ENCODE measurements at places on chromosomes 6 and 20.

DNA sequence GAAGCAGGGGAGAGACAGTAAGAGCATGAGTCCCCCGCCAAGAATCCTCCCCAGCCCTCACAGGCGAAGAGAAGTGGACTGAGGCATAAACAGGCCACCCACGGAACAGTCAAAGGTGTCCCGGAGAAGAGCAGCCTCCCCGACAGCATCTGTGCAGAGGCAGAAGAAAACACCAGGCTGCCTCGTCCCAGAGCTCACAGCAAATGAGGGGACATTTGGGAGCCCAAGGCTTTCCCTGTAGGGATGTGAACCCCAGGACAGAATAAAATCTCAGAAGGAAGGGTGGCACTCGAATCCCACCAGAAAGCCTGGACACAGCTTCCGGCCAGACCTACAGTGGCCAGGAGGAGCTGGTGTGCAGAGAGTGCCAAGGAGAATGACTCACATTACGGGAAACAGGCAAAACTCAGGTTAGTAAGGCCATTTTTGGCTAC is 90.4 kb downstream of the DLL1 start:
- no peak for DNase-seq

DNA sequence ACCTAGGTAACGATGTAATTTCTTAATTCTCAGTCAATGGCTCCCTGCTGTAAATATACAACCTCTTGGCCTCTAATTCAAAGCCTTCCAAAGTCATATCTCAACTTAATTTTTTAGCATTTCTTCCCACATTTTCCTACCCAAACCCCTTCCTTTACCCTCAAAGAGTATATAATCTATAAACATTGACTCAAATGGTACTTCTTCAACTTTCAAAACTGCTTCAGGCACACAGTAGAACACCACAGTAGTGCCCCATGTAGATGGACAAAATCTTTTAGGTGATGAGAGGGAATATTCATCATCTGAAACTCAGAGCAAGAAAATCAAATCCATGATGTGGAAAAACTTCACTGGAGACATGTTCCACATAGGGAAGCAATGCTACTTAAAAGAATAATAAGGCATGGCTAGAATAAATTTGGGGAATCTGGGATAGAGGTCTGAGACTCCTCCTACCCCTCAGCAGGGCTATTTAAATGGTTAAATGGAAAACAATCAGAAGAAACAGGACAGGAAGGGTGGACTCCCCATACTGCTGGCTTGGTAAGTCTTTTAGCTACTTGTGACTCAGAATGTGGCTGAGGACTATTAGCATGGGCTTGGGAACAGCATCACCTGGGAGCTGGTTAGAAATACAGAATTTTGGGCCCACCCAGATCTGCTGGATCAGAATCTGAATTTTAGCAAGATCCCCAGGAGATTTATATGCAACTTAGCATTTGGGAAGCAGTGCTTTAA is 6.4 kb downstream of the SLC22A2 start:
- DNase-seq = no peak

GRCh38 chr20:36573798-36574365 is 485 bp downstream of the TGIF2 start:
- DNase-seq = peak; percentile 51

DNA sequence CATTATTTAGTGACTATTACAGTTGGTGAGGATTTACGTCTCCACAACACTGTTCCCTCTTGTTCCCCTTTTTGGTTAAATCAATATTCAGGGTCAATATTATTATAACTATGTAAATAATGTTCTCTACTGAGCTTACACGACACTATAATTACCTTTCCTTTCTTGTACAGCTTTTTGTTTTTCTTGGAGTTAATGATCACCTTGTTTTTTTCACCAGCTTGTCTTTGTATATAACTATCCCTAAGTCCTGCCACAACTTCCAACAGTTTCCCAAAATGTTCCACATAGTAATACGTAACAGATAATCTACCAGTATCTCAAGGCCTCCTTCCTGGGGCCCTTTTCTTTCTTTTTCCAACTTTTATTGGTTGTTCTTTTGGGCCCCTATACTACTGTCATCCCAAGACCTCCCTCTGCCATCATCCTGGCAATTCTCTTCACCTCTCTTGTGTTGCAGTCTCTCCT is 142.0 kb upstream of the SOX4 start:
- no peak for DNase-seq

DNA sequence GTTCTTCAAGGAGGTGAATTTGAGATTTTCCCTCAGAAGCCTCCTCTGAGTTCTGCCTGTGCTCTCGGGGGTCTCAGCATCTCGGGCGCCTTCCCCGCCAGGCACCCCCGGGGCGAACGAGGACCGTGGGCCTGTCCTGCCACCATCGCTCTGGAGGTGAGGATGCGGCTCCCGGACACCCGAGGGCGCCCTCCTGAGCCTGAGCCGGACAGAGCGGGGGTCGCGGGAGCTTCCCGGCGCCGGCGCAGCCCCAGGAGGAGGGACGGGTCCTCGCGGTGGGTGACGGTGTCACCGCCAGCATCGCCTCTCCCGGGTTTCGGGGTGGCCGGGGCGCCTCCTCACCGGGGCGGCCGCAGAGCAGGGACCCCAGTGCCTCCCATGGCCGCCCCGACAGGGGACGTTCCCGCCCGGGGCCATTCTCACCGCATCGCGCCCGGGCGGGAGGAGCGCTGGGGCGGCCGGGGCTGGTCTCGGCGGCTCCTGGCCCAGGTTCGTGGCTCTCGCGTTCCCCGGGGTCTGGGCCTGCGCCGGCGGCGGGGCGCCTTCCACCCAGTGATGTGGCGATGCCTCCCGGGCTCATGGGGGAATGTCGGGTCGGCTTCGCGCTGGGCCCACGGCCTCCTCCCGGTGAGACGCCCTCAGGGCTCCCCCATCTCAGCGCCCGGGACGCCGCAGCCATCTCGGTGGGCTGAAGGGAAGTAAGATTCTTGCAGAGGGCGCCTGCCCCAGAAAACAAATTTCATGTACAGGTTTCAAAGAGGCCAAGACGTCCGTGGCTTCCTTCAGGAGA is 210.5 kb downstream of the ERMARD start:
- DNase-seq = no peak

DNA sequence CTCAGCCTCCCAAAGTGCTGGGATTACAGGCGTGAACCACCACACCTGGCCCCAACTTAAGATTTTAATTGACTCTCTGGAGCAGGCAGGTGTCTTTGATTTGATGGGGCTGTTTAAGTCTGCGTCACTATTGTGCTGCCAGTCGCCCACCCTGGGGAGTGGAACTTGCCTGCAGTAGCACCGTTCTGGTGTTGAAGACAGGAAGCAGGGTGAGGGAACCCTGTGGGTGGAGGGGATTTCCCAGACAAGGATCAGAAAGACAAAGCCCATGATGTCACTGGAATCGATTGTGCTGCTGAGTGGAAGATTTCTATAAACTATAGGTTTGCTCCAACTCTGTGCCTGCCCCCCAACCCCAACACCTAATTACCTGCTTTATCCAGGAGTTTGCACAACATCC is 11.0 kb downstream of the ALDH8A1 start:
- DNase-seq = peak; percentile 14

- DNase-seq = no peak
Measured at GRCh38 chr6:157663261-157663660, 159.8 kb upstream of the SNX9 start.

GRCh38 chr6:82891076-82891475 is 174.6 kb downstream of the UBE3D start:
- DNase-seq = no peak

DNA sequence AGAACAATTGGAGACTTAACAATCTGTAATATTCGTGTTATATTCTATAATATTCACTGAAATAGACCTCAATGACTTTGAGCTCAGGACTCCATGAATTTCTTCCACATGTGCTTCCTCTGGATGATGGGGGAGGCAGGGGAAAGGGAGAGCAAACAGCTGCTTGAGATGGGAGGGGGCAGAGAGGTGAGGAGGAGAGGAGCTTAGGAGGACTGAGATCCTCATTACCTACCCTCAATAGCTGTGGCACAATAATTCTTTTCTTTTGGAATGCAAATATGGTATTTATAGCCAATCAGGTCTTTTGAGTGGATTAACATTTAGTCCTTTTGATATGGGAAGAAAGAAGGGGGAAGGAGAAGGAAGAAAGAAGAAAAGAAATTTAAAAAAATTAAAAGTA is 64.1 kb upstream of the ZNF217 start:
- no peak for DNase-seq

DNA sequence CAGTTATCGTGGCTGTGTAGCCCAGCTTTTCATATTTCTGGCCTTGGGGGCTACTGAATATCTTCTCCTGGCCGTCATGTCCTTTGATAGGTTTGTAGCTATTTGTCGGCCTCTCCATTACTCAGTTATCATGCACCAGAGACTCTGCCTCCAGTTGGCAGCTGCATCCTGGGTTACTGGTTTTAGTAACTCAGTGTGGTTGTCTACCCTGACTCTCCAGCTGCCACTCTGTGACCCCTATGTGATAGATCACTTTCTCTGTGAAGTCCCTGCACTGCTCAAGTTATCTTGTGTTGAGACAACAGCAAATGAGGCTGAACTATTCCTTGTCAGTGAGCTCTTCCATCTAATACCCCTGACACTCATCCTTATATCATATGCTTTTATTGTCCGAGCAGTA is 475 bp downstream of the OR2B6 start:
- DNase-seq = no peak

- DNase-seq = no peak
Measured at GRCh38 chr6:125099211-125100073, 54.1 kb upstream of the TPD52L1 start.

GRCh38 chr6:4668271-4669179 is 107.7 kb upstream of the CDYL start:
- DNase-seq = no peak

GRCh38 chr20:63293871-63294535 is 1.0 kb downstream of the COL20A1 start:
- no peak for DNase-seq

GRCh38 chr20:14801591-14802325 is 464.3 kb upstream of the FLRT3 start:
- DNase-seq = no peak

GRCh38 chr6:81511423-81511822 is 241.1 kb downstream of the TENT5A start:
- no peak for DNase-seq

DNA sequence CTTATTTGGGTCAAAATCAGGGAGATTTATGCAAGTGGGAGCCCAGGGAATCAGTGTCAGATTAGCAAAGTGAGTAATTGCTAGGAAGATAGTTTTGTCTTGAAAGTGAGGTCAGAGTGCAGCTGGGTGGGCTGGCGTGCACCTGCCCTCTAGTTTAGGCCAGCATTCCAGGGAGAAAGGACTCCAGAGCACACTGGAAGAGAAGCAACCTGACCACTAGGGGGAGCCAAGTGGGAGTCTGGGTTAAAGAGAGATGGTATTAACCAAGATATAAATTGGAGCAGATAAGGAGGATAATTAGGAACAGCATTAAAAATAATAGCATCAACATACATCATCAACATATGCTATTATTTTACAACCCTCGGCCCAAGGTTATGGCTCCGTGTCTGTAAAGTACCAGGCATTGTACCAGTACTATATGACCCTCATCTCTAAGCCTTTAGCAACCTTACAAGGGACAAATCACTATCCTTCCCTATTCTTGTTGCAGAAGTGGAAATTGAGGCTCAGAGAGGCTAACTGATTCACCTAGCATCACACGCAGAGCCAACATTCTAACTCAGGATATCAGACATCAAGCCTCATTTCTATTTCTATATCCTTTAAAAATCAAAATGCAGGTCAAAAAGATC is 57.8 kb downstream of the SLC2A10 start:
- no peak for DNase-seq

GRCh38 chr6:121755485-121755884 is 320.0 kb downstream of the GJA1 start:
- DNase-seq = no peak

- no peak for DNase-seq
Measured at GRCh38 chr6:6683969-6684833, 95.7 kb downstream of the LY86 start.

- DNase-seq = no peak
Measured at GRCh38 chr6:148497257-148497656, 154.6 kb downstream of the SASH1 start.

GRCh38 chr6:145814035-145814500 is 527 bp downstream of the FBXO30 start:
- DNase-seq = no peak

DNA sequence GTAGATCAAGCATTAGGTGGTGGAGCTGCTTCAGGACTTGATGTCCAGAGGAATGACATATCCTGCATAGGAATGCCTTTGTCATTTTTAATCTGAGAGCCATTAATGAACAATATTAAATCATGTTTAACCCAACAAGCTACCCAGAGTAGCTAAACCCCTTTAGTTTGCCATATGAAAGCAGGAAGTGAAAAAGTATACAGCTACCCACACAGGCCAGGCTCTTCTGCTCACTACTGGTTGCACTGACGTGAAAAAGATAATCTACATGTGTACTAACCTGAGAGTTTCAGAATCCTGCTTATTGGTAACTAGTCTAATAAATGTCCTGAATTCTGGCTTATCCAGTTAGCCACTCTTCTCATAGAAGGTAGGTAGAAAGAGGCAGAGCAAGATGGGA is 19.9 kb downstream of the GLYATL3 start:
- DNase-seq = no peak

DNA sequence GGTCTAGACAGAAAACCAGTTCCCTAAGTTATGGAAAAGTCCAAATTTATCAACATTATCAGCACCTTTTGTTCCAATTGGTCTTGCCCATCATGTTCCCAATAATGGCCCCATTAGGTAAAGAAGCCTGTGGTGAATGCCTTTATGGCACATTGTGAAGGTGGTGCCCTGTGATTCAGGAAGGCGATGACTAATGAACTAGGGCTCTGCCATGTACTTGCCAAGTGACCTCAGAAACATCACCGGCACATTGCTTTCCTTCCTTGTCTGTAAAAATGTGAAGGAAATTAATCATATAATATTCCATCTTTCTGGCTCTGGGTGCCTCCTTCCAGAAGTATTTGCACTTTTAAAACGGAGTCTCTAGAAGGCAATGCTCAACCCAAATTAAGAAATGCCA is 132.3 kb downstream of the UNC5CL start:
- no peak for DNase-seq

DNA sequence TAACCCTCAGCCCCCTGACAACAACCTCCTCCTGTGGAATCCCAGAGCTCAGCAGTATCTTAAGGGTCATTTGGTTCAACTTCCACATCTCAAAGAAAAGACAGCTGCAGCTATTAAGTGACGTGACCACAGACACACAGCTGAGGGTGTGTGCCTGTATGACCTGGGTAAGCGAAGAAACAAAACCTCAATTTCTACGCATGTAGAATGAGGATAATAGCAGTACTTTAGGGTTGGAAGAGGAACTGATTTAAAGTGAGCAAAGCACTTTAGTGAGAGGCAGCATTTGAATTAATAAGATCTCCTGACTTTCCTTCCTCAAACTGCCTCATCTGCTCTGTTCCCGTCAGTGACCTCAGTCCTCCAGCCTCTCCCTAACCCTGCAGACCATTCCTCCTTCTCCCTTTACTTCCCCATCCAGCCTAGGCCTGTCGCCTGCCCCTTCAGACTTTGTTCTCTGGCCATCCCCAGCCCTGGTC is 6.8 kb upstream of the ARMC2 start:
- DNase-seq = no peak

Measured in effector CD8-positive, alpha-beta T cell (primary cell).